Skin of body (tissue), 3 donors: ENCODE measurements at places on chromosomes 5 and 9.

GRCh38 chr9:86488345-86488744 is 134.1 kb upstream of the TUT7 start:
- DNase-seq, result no peak

- DNase-seq, result no peak
These were observed 166.6 kb downstream of the ELAVL2 start for GRCh38 chr9:23659346-23660006.

GRCh38 chr9:79220666-79221065 is 351.1 kb upstream of the TLE4 start:
- no peak for DNase-seq

- DNase-seq, result no peak
These were observed 57.0 kb downstream of the TRPC7 start for GRCh38 chr5:136308212-136308795.

GRCh38 chr5:143354025-143354424 is 49.5 kb downstream of the NR3C1 start:
- DNase-seq, result no peak

GRCh38 chr9:112327718-112328450 is 5.5 kb downstream of the PTBP3 start:
- DNase-seq, result no peak

GRCh38 chr5:99922386-99922785 is 612.8 kb upstream of the FAM174A start:
- no peak for DNase-seq

DNA sequence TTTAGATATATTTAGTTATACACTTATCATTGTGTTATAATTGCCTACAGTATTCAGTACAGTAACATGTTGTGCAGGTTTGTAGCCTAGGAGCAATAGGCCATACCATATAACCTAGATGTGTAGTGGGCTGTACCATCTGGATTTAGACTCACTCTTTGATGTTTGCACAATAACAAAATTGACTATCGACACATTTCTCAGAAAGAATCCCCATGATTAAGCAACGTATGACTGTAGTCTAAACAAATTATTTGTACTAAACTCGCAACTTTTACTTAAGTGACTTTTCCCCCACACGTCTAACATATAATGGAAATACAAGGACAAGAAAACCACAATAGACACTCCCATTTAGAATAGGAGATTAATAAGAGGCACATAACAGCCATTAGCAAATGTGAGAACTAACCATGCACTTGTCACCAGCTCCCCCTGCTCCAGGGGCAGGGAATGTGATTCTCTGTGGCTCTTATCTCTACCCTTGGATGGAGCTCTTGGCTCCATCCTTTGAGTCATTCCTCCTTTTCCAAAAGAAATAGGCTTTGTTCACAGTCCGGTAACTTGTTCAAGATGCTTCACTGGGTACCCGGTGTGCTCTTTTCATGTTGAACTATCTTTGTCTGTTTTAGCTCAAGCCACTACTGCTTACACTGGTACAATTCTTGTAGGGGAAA is 8.7 kb upstream of the B4GALT1 start:
- DNase-seq, result no peak

DNA sequence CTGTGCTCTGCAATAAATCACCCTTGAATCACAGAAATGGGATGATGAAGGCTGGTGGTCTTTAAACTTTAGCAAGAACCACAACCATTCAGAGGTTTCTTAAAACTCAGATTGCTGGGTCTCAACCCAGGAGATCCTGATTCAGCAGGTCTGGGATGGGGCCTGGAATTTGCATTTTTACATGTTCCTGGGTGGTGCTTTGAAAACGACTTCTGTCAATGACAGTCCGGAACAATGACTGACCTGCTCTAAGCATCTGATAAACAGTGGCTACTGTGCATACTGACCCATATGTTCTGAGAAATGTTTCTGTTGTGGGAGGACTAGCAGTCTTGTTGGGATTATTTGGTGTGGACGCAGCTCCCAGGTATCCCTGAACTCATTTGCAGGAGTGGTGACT is 92.7 kb downstream of the GADD45G start:
- no peak for DNase-seq

- DNase-seq, result peak; percentile 25
These were observed 607 bp downstream of the FAXDC2 start for GRCh38 chr5:154849791-154850201.

DNA sequence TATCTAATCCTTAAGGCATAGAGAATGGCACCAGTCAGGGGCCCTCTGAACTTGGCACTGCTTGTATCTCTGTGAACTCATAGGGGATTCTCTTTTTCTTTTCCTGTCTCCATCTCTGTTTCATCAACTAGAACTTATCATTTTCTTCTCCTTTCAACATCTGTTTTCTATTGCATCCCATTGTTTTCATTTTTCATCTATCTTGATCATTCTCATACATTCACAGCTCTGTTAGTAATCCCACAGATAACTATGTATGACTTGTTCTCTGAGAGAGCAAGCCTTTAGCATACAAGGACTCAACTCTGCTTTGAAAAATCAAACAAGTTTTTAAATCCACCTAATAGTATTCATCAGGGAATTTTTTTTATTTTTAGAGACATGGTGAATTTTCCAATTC is 264.3 kb downstream of the ARRDC3 start:
- DNase-seq, result peak; percentile 63

DNA sequence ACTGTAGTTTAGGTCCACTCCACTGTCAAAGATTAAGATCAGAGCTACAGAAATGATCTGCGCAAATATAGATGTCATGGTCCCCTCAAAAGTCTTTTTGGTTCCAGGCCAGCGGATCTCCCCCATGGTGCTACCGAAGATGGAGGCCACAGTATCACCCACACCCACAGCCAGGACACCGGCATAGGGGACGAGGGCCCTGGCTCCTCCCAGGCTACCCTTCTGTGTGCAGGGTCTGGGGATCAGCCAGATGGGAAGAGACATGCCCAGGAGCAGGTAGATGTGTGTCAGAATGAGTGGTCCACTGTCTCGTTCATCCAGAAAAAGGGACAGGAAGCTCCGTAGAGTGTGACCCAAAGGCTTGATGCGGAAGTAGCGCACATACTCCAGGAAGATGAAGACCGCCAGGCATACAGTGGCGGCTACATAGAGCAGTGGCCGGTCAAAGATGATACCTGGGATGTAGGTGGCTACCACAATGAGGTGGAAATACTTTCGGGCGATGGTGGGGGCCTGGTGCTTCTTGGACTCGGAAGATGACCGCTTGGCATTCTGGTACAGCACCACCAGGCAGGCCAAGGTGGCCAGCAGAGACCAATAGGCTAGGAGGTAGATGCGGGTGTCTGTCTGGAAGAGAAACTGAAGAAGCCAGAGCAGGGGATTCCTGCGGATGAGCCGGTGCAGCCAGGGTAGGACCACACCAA is 1.5 kb downstream of the DOLK start:
- no peak for DNase-seq

- no peak for DNase-seq
These were observed 25.9 kb downstream of the PSMB7 start for GRCh38 chr9:124389146-124389939.

- DNase-seq, result no peak
These were observed 2.8 kb upstream of the ARRDC1 start for GRCh38 chr9:137602661-137603060.

DNA sequence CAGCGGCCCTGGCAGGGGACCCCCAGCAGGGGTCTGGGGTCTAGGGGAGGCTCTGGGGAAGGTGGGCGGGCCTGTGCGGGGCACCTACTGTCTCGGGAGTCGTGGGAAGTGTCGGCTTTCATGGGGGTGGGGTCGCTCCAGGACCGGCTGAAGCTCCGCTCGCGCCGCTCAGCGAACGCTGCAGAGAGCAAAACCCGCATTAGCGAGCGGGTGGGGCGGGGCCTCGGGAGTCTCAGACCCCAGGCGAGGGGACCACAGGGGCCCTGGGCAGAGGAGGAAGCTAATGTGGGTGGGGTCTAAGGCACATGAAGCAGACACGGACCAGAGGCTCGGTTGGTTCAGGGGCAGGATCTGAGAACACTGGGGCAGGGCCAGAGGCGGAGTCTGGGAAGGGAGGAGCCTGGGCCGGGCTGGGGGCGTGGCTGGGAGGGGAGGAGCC is 5.5 kb downstream of the NSMF start:
- DNase-seq, result peak; percentile 39

- no peak for DNase-seq
These were observed 266.5 kb upstream of the ADAMTS16 start for GRCh38 chr5:4873652-4874051.

GRCh38 chr5:77906806-77907205 is 130.7 kb upstream of the TBCA start:
- no peak for DNase-seq

DNA sequence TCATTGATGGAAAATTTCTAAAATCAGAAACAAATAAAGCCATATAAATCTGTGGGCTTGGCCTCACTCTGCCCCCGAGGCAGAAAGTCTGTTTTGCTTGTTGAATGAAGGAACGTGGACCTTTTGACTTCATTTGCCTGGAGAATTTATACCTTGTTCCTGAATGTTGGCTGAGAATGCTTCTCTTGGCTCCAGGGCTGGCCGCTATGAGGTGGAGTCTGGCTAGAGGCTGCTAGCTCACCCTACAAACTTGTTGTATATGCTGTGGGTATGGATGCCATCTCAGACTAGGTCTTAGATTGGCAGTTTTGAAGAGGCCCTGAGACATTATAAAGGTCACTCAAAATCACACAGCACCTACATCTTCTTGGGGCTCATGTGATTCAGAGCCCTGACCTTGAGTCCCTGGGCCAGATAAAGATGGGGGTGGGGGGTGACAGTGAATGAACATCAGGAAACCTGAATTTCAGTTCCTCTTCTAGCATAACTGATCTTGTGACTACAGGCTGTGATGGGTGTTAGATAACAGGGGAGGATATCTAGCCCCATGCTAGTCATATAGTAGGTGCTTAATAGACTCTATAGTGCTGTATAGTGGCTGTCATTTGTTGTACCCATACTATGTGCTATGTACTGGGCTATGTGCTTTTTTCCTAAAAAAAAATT is 2.8 kb downstream of the GM2A start:
- DNase-seq, result no peak

DNA sequence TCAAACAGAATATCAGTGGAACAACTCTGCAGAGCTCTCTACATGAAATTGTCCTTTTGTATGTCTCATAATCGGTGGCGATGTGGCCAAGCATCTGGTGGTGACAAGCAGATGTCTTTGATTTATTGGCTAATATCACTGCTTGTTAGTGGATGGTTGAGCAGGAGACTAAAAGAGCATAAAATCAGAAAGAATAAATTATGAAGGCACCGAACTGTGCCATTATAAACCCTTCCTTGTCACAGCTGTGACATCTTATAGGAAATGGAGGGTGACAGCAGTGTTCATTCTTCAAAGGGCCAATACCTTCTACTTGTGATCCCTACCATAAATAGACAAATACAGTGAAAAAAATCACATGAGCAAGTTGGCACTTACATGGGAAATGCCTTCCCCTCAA is 1404.3 kb downstream of the MAT2B start:
- DNase-seq, result no peak
